ENCODE measurements at places on chromosomes 4 and X.

GRCh38 chr4:150126864-150127203 lies 48.6 kb downstream of the DCLK2 start:
- no peak for DNase-seq

DNA sequence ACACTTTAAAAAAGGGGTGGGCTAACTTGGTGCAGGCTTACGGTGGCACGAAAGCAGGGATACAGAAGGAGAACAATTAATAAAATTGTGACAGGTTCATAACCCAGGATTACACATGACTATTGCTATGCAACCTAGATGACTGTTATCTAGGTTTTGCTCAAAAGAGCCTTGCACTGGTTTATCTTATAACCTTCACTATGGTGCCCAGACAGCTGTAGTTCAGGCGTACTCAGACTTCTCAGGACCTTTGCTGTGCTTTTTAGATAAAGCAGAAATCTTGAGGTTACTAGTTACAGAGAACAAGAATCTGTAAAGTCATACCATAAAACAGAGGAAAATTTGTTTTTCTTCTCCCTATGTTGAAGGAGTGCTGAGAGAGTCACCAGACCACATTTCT lies 44.4 kb downstream of the UGT2A3 start:
- DNase-seq, result no peak

DNA sequence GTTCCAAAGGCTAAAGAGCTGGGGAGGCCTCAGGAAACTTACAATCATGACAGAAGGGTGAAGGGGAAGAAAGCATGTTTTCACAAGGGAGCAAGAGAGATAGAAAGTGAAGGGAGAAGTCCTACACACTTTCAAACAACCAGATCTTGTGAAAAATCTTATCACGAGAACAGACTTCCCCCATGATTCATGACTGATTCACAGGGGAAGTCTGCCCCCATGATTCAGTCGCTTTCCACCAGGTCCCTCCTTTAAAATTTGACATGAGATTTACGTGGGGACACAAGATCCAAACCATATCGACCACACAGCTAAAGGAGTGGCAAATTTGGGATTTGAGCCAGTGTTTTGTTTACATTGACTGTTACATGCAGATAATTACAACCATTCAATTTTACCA lies 971.1 kb upstream of the HS3ST1 start:
- DNase-seq, result no peak

- no peak for DNase-seq
Measured at GRCh38 chr4:26503844-26504243, 13.6 kb upstream of the CCKAR start.

- DNase-seq, result no peak
Measured at GRCh38 chr4:150033081-150033480, 45.2 kb upstream of the DCLK2 start.

DNA sequence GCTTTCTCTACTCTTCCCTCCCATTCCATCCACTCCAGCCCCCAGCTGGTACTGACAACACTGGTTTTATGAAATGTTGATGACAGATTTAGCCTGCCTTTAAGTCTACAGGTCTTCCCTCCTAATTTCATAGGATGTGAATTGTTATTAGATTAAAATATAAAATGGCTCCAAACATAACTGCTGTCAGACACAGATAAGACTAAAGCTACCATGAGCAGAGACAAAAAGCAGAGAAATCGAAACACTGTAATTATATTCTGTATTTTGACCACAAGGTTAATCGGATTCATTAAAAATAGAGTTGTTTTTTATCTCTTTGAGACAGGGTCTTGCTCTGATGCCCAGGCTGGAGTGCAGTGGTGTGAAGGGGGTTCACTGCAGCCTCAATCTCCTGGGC lies 28.3 kb downstream of the SEC24D start:
- no peak for DNase-seq

DNA sequence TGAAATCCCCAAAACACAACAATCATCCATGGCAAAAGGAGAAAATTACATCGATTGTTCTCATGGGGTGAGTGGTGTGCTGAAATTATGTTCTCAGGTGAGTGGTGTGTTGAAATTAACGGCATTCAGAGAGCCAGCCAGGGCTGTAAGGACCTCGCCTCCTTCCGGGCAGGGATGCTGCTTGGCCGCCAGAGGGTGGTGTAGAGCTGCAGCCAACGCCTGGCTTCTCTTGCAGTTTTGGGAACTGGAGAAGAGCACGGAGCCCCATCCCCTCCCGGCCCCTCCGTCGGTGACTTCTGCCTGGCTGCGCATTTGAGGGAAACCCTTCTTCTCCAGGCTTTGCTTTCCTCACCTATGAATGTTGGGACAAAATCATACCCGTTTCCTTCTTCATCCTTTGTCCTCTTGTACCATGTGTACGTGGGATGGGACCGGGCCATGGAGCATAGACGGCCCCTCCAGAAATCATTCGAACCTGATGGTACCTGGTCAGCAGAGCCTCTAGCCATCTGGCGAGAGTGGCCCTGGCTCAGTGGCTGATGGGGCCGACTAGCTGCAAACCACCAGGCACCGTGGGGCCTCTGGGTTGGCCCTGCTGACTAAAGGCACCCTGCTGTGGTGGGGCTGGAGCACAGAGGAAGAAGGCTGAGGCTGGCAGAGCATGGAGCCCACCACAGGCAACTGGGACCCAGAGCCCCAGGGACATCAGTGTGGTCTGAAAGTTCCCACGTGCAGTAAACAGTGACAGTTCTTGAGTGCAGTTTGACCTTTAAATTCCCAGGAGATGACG lies 28.4 kb downstream of the TRMT44 start:
- peak; percentile 11 for DNase-seq

DNA sequence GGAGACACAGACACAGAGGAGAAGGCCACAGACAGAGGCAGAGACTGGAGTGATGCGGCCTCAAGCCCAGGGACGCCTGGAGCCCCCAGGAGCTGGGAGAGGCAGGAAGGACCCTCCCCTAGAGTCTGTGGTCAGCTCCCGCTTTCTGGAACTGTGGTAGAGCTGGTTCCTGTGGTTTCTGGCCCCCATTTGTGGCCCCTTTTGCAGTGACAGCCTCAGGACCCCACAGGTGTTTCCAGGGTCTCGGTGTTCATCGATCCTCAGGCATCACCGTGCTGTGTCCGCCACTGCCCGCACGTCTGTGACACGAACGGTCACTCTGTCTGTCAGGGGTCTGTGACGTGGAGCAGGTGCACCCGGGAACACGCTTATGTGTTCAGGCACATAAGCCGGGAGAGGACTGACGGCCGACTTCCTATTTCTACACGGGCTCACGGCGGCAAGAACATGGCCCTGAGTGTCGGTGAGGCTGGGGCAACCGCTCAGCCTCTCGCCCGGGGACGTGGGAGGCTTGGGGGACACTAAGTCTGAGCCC lies 7.9 kb downstream of the GTPBP6 start:
- no peak for DNase-seq

GRCh38 chr4:26238426-26238777 lies 82.4 kb upstream of the RBPJ start:
- DNase-seq, result no peak
